Stimulated activated CD4-positive, alpha-beta T cell treated with anti-CD3 and anti-CD28 coated beads, Interleukin-15, amount 100 ng/mL, for 1 hour (primary cell): ENCODE measurements at places on chromosomes 1 and 21.

GRCh38 chr1:38183096-38183495 is 136.5 kb upstream of the POU3F1 start:
- DNase-seq: no peak

DNA sequence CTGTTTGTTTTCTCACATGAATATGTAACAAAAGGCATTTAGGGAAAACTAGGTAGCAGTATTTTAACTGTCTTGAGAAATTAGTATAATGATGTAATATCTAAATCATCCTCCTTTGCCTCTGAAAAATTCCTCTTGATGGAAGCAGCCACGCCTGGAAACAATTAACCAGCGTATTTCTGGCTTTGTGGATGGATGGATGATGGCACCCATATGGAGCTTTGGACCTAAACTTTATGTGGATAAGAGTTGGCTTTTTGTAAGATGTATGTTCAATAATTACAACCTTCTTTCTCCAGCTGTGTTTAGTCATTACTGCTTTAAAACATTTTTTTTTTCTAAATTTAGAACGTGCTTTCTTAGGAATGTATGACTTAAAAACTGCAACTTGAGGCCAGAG is 12.7 kb downstream of the CDCA8 start:
- no peak for DNase-seq

DNA sequence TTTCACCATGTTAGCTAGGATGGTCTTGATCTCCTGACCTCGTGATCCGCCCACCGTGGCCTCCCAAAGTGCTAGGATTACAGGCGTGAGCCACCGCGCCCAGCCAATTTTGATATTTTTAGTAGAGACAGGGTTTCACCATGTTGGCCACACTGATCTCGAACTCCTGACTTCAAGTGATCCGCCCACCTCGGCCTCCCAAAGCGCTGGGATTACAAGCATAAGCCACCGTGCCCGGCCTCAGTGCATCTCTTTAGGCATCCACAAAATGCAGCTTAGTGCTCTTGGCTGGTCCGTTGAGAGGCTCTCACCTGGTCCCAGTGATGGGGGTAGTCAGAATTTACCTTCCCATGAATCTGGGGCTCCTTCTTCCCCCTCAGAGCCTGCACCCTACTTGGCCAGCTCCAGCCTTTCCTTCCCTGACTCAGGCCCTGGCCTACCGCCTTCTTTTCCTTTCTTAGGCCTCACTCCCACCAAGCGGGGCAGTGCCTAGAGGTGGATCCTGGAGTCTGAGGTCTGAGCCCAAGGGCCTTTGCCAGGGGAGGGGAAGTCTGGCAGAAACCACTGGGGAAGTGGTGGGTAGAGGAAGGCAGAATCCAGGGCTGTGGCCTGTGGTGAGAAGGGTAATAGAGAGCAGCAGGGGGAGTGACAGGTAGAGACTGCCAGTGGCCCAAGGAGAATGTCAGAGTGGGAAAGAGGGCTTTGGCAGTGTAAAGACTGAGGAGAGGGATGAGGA is 3.7 kb downstream of the LENEP start:
- DNase-seq: no peak

DNA sequence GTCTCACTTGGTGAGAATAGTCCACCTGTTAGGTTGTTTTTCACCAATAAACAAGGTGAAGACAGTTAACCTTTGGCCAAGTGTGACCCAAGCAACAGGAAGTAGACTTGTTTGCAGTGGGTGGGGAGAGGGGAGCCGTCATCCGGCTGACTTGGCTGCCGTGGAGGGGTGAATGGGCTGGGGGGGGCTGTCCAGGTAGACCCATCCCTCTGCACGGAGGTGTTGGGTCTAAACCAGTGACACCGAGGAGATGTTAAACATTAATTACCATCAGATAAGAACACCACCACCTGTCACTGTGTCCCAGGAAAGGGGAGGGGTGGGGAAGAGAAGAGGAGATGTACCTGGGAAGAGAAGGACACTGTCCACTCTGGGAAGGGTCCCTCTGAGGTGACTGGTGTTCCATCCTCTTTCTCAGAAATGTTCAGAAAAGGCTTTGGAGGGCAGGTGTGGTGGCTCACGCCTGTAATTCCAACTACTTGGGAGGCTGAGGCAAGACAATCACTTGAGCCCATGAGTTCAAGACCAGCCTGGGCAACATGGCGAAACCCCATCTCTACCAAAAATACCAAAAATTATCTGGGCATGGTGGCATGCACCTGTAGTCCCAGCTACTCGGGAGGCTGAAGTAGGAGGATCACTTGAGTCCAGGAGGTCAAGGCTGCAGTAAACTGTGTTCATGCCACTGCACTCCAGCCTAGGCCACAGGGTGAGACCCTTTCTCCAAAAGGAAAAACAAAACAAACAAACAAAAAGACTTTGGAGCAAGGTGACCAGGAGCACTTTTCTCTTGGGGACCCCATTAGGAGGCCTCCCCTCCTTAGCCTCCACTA is 6.7 kb upstream of the MYOM3 start:
- DNase-seq: no peak

- no peak for DNase-seq
These were observed 5.2 kb downstream of the FOXD3 start for GRCh38 chr1:63327417-63328054.

- no peak for DNase-seq
These were observed 52.4 kb upstream of the SSX2IP start for GRCh38 chr1:84742653-84743052.

DNA sequence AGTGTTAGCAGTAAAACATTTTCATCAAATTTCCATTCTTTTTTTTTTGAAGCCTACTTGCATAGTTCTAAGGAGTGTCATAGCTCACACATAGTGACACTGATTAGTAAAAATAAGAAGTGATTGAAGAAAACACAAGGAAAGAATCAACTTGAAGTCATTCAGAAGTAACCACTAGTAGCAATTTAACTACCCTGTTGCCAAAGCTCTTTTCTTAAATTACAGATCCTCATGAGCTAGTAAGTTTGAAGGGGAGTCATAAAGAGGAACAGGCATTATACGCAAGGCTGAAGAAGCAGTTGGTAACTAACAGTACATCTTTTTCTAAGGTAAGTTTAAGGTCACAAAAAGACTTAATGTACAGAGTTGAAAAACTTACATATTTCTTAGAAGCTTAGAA is 332.2 kb downstream of the CHRM3 start:
- no peak for DNase-seq

DNA sequence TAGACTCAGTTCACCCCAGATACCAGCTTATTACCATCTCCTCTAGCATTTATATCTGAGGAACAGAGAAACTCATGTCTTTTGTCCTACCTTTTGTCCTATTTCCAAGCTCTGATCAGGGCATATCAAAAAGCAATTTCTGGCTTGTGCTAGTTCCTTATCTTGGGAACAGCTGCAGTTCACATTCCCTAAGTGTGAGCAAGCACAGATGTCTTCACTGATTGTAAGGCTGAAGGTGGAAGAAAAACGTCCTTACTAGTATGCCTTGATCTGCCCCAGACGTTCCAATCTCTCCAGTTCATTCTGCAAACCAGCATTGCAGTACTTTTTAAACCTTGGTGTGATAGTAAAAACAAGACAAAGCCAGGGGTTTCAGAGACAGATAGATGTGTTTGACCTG is 139.8 kb downstream of the NCAM2 start:
- no peak for DNase-seq

DNA sequence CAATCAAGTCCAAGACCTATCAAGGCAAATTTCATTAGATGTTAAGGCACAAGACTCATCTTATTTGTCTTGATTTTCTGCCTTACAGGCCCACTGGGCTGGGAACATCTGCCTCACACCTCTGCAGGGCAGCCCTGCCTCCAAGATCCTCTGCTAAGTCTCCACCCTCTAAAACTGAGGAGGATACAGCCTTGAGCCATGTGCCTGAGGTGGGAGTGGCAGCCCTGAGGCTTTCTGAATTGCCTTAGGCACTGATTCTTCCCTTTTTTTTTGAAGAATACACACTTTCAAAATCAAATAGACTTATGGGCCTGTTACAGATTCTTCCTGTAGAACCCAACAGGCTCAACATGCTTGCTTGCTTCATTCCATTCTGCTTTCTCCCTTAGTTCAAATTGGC is 544.3 kb upstream of the ADAMTS5 start:
- no peak for DNase-seq

DNA sequence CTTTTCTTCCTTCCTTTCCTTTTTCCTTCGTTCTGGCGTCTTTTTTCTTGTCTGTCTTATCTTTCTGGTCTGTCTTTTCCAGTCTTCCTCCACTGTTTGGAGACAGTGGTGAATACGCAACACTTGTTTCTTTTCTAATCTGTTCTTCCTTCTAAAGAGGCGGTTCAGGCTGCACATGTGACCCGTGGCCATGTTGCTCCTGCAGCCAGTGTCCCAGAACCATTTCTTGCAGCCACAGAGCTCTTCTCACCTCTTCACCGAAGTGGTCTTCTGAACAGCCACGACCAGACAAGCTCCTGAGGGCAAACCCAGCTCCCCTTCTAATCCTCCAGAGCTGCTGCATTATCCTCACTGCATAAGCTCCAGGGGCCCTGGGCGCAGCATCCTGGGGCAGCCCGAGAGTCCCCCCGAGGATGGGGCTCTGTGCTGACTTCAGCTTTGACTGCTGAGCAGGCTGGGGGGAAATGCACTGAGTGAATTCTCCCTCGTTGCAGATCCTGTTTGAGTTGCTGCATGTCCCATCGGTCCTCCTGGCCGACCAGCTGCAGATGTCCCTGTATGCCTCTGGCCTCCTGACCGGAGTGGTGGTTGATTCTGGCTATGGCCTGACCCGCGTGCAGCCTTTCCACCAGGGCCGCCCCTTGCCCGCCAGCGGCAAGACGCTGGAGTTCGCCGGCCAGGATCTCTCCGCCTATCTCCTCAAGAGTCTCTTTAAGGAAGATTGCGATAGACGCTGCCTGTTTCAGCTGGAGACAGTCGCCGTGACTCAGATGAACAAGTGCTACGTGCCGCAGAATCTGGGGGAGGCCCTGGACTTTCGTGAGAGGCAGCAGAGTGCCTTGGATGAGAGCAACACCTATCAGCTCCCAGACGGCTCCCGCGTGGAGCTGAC is 70.4 kb downstream of the ACTL8 start:
- DNase-seq: no peak

- DNase-seq: no peak
These were observed 203.2 kb downstream of the RHOU start for GRCh38 chr1:228938537-228938901.

DNA sequence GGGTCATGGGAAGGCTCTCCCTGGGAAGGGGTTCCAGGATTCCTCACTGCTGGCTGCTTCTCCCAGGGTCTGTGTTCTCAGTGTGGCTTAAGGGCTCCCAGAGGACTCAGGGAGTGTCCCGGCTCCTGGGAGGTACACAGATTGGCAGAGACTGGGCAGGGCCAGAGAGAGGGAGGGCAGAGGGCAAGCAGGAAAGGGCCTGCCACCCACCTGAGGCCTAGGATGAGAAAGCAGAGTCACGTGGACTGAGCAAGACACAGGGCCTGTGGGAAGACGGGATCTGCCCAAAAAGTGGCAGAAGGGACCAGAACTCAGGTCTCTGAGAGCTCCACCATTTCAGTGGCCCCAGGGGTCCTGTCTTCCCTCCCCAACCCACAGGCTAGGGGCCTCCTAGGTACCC is 871 bp downstream of the SLFNL1 start:
- no peak for DNase-seq

GRCh38 chr1:41915786-41916571 is 2.7 kb downstream of the HIVEP3 start:
- DNase-seq: no peak

DNA sequence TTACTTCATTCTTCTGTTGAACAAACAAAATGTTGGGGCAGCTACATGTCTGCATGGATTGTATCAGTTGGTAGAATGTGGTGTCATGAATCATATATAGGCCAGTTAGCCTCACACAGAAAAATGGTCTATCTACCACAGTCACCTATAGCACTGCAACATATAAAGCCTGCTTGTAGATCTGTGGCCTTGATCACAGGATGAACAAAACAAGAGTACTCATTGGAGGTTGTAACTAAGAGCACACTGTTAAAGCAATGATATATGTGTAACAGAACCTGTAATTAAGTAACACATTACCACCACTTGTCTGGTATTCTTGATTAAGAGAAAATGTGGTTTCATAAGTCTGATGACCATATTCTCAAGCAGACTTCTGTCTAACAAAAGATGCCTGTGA is 167.3 kb upstream of the SGIP1 start:
- DNase-seq: no peak

GRCh38 chr21:45030682-45031570 is 43.5 kb upstream of the ADARB1 start:
- no peak for DNase-seq

DNA sequence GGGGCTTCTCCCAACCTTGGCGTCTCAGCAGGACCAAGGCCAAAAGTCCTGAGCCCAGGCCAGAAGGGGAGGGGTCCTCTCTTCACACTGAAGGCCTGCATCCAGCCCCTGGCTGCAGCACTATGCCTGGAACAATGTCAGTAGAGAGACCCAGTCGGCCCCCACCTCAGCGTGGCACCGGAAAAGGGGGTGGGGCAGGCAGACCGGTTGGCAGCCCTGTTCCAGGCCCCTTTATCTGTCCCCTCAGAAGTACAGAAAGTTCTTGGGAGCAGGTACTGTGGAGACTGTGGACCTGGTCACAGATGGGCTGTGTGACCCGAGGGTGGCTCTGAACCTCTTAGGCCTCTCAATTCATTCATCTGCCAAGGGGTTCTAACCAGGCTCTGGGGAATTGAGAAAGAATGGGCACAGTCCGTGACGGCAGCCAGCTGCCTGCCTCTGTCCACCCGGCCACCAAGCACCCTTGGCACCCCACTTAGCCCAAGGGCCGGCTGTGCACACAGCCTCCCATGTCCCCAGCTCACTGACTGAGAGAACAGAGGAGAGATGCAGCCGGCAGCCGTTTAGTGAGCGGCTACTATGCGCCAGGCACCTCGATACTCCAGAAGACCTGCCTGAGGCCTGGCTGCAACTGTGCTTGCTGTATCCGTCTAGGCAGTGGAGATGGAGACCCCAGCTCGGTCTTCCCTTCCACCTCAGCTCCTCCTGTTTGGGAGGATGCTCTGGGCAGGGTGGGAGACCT is 23.9 kb downstream of the RUNX3 start:
- no peak for DNase-seq

- DNase-seq: no peak
These were observed 5.7 kb upstream of the KRTAP12-1 start for GRCh38 chr21:44687671-44688070.

GRCh38 chr21:34941162-34941561 is 107.9 kb downstream of the RUNX1 start:
- DNase-seq: no peak

DNA sequence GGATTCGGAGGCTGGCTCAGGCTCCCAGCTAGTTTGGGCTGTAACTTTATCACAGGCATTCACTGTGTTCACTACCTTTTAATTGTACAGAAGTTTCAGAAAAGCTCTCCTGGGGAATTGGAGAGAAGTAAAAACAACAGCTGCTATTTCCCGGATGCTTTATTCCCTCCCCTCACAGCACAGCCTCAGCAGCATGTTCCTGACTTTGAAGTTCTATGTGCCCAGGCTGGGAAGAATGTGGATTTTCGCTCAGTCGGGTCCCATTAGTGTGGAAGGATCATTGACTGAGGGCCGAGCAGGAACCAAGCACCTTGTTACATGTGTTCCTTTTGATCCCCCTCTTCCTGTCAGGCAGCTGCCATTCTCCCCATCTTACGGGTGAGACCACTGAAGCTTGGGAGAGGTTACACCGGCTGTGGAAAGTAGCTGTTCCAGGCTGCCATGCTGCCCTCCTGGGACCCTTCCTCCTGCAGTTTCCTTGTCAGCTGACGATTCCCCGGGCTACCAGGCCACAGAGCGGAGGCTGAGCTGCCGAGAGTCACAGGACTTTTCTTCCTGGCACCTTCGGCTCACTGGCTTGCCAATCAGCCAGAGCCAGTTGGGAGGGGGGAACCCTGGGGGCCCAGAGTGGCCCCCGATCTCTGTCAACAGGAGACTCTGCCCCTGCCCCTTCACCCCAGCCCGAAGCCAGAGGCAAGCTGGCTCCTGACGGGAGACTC is 223.1 kb upstream of the TMEM51 start:
- no peak for DNase-seq

GRCh38 chr1:24101796-24102586 is 9.9 kb downstream of the MYOM3 start:
- DNase-seq: no peak
